ENCODE measurements at places on chromosomes 2 and 18.

DNA sequence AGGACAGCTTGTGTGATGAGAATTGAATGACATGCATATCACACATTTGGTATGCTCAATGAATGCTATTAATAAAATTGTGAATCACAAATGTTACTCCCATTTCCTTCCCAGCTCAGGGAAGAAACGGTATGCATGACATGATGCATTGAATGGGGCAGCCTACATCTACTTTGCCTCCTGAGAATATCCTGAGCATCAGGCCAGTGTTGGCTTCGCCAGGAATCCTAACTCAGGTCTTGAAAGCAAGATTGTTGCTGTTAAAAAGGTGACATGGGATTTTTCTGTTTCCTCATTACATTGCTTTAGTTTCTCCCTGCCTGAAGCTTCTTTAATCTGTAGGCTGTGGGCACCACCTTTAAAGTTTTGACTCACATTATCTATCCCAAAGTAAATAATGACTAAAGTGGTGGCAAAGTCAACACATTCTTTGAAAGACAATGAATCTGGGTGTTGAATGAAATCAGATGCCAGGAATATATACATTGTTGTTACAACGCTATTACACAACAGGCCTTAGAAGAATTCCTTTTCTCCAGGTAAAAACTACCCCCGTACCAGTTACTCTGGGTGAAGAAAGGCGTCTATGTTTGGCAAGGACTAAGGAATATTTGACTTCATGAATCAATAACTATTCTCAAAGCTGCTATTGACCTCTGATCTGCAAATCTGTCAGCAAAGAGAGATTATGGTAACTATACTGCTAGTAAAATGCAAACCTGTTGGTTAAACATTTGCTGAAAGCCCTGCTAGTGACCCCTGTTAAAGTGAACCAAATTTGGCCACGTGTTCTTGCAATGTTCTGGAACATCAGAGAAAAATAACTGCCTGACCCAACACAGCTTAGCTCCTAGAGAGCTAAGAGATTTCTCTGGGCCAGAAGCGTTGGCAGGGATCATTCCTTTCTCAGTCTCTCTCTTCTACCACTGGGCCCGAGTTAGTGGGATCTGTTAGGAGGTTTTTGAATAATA, 30.5 kb upstream of the NEDD4L start:
- no peak for DNase-seq

GRCh38 chr2:216694082-216694825, 1.1 kb downstream of the IGFBP5 start:
- no peak for DNase-seq

- peak; percentile 10 for DNase-seq
These were observed 1556.8 kb upstream of the SLC39A10 start for GRCh38 chr2:194100201-194100600.

- no peak for DNase-seq
These were observed 22.6 kb downstream of the ZNF236 start for GRCh38 chr18:76844742-76845477.

DNA sequence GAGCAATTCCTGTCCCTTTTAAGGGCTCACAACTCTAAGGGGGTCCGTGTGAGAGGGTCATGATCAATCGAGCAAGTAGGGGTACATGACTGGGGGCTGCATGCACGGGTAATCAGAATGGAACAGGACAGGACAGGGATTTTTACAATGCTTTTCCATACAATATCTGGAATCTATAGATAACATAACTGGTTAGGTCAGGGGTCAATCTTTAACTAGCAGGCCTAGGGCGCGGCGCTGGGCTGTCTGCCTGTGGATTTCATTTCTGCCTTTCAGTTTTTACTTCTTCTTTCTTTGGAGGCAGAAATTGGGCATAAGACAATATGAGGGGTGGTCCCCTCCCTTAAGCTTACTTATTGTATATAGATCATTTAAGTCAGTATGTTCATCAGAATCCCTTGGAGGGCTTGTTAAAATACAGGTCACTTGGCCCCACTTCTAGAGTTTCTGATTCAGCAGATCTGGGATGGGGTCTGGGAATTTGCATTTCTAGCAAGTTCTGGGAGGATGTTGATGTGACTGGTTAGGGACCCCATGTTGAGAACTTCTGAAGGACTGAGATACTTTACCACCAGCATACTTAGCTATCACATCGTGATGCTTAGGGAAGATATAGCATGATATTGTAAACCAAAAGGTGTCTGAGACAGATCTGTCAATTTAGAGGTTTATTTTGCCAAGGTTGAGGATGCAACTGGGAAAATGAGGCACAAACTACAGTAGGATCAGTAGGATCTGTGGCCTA, 2.8 kb upstream of the INPP4A start:
- DNase-seq: no peak

- DNase-seq: no peak
These were observed 85.5 kb downstream of the PIGN start for GRCh38 chr18:62101321-62101721.

DNA sequence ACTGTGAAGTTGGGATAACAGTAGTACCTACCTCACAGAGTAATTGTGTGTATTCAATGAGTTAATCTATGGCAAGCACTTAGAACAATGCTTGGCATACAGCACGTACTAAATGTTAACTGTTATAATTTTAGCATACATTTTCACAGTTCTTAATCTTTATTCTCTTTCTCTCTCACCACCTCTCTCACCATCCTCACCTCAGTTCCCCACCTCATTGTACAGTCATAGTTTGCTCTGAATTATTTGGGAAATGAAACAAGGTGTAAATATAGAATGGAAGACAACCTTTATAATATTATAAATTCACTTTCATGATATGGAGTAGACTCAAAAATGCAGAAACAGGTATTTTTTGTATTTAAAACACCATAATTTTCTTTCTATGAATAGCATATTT, 40.0 kb upstream of the DNAH7 start:
- DNase-seq: no peak

- no peak for DNase-seq
These were observed 83.7 kb upstream of the APCDD1 start for GRCh38 chr18:10370716-10371115.

DNA sequence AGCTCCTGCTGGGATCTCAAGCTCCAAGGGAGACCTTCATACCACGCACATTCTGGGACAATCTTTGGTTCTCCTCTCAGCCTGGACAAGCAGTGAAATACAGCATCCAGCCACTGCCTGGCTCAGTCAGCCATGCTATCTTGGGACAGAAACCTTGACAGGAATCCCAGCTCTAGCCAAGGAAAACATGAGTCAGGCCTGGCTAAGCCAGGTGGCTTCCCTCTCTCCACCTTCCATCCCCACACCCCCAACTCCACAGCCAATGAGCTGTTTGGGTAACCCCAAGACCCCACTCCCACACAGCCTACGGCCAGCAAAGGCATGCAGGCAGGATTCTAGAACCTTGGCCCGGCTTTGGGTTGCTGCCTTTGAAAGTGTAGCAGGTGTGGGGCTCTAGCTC, 64.9 kb downstream of the MCFD2 start:
- no peak for DNase-seq

DNA sequence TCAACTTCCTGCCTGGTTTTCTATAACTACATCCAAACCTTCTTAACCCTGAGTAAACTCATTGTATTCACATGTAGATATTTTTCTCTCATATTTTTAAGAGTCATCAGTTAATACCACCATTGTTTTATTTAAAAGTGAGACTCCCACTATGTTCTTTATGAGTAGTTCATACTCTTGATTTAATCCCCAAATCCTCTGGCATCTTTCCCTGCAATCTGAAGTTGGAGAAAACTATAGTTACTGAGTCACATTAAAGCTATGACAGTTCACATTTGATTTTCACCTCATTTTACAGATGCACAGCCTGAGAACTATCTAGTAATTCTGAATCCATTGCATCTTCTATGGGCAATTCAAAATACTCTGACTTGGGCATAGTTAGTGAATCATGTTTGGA, 1358.7 kb upstream of the NRXN1 start:
- DNase-seq: no peak

DNA sequence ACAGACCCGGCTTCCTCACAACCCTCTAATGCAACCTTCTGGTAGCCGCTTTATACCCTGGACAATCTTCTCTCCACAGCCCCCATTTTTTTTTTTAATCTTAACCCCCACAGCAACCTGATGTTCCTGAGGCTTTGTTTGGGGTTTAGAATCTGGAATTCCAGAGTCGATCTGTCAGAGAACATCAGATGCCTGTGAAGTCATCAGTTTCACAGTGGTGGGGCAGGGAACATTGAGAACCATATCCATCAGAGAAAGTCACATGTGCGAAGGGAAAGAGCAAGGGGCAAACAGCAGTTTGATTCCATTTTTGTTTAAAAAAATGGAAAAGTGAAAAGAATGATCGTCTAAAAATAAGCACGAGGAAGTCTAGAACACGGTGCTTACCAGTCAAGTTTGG, 20.6 kb downstream of the NPAS2 start:
- DNase-seq: no peak

DNA sequence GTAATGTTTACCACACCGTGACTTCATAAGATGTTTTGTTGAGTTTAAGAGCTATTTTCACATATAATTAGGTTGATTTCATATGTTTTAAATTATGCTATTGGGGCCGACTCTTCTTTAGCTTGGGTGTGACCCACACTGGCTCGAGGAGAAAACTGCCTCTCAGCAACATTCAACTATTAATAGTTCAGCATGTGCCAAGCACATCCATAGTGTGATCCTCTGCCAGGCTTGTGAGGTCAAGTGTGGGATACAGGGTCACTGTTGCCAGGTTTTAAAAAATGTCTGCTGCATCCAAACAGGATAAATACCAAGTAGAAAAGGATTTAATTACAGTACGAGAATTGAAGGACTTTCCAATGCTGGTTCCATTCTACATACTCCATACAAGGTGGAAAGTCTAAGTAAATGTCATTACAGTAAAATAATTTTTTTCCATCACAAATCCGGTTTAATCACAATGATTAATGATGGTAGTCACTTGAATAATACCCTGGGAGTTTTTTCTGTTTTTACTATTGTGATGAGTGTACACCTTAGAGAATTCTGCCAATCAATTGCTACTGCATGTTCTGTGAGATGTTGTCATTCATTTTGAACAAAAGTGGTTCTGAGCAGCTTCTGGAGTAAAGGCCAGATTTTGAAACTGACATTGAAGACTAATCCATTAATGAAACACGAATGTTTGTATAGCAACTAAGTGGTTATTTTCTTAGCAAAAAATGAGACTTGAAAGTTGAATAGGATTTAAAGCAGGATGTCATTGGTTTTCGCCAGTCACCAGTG, 84.5 kb downstream of the ABI2 start:
- no peak for DNase-seq

GRCh38 chr2:23235292-23235691, 149.7 kb upstream of the KLHL29 start:
- no peak for DNase-seq

DNA sequence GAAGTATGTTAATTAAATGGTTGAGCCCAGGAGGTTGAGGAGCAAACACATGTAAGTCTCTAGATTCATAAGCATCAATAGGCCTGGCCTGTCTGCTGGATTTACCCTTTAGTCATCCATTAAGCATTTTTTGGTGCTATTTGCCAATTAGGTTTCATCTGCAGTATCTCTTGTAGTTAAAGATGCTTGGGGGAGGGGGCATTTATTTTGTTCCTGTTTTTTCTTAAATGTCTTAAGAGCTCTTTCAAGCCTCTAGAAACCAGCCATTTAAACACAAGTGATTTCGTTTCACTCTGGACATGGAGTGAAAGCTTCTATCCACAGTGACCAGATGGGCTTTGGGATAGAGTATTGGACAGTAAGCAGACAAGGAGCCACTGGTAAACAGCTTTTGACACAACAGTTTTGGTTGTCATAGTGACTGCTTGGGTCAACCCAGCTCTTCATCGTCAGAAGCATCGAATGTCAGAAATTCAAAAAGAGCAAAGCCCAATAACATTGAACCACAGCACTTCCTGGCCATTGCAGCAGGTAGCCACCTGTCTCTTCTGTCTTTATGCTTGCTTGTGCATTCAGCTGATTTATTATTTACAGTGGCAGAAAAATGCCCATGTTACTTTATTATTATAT, 4.9 kb downstream of the QPCT start:
- no peak for DNase-seq

GRCh38 chr2:233037078-233037477, 4.6 kb downstream of the NEU2 start:
- DNase-seq: no peak

DNA sequence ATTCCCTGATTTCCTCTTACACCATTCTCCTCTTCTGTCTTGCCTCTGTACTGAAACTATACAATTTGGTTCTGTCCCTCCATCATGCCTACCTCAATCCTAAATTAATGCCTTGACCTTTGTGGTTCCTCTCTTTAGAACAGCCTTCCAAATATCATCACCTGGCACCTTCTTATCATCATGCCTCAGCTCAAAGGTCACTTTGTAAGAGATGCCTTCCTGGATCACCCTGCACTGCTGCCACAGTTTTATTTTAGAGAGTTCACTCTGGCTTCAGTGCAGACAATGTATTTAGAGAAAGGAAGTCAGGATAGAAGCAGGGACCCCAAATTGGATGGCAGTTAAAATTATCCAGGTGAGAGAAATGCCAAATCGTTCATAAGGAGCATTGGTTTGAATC, 64.5 kb downstream of the LRRTM4 start:
- no peak for DNase-seq

- no peak for DNase-seq
These were observed 511 bp downstream of the MATN3 start for GRCh38 chr2:20012032-20012281.

- peak; percentile 56 for DNase-seq
These were observed 535 bp downstream of the ATG4B start for GRCh38 chr2:241637795-241638660.

DNA sequence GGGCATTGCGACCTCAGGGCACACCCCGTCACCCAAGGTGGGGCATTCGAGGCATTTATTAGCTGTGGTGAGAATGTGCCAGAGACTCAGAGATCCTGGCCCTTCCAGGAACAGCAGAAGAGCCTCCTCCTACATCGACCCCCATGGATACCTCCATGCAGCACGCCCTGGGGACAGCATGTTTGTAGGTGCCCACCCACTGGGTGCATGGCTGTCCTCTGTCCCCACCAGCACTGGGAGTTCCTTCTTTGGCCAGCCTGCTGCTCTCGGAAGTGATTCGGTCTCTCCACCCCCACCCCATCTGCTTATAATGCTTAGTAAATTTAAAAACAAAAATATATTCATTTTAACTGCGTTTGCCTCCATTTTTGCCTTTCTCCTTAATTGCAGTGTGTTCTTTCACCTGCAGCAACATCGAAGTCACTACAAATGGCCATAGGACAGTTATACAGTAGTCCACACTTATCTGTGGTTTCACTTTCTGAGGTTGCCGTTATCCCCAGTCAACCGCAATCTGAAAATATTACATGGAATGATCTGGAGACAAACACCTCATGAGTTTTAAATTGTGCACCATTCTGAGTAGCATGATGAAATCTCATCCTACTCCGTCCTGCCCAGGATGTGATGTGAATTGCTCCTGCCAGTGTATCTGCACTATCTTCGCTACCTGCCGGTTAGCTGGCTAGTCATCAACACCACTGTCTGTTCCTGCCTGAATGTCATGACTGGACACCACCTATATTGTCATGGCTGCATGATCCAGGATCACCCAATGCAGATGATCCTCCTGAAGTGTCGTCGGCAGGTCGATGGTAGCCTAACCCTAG, 29.6 kb upstream of the ZCCHC2 start:
- no peak for DNase-seq

Data from GM12865 (cell line).